Adrenal gland (tissue), 19 donors: ENCODE measurements at places on chromosomes 5 and 9. TPM values are rescaled to one million over a fixed set of nuclear protein-coding genes. Genes with fewer than 3 reads are reported as not detected.

DNA sequence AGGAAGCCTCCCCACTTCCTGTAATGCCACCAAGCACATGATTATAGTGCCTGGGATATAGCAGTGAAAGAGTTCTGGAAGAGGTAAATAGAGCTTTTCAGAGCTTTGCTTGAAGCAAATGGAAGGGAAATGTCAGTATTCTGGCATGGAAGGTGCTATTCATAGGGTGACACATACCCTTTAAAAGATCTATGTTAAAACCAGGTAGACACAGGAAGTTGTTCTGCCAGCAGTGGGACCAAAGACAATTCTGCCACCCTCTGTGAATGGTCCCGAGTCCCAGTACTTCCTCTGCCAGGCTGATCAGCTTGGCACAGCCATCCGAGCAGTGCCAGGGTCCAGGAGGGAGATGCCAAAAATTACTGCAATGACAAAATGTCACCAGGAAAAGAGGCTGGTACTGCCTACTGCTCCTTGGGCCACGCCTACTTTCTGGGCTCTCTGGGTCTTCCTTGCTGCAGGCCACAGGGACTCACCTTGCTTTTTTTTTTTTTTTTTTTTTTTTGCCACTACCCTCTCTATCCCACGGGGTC is 26.7 kb downstream of the GARNL3 start:
- H3K4me1 ChIP-seq, result peaks cover 49% of the 10 kb centered on the region

- H3K27ac ChIP-seq, result no peak overlapping the region
- no peaks in the 10 kb centered on the region for H3K4me1 ChIP-seq
- no peaks in the 10 kb centered on the region for H3K27me3 ChIP-seq
- no peak for DNase-seq
Observed at GRCh38 chr9:18294229-18294628, 179.7 kb upstream of the ADAMTSL1 start.

DNA sequence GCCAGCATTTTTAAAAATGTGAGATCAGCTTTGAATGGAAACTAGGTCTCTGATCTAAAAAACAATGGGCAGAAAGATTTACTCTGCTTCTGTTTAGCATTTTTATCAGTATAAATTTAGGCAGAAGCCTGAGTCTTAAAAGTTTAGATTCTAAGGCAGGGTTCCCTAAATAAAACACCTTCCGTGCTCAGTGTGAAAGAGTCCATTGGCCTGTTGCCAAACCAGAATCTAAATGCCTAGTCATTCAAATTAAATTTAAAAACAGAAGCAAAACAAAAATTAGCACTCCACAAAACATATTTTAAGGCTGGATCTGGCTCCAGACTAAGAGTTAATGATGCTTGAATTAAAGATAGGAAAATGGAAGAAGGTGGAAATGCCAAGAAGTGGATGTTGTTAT is 4.5 kb downstream of the TYRP1 start:
- no peaks in the 10 kb centered on the region for H3K4me1 ChIP-seq
- no peak for DNase-seq
- no peak overlapping the region for H3K4me3 ChIP-seq

GRCh38 chr9:116760636-116761035 is 73.5 kb downstream of the TRIM32 start:
- H3K27me3 ChIP-seq, result no peaks in the 10 kb centered on the region
- no peaks in the 10 kb centered on the region for H3K4me1 ChIP-seq
- H3K36me3 ChIP-seq, result no peaks in the 10 kb centered on the region
- no peak for DNase-seq
- no peak overlapping the region for H3K4me3 ChIP-seq

Gene ZFAND5
- 227 TPM for polyA plus RNA-seq

- peaks cover 14% of the 10 kb centered on the region for H3K27me3 ChIP-seq
- H3K4me1 ChIP-seq, result no peaks in the 10 kb centered on the region
- no peak for DNase-seq
- H3K4me3 ChIP-seq, result no peak overlapping the region
Observed at GRCh38 chr9:131754846-131755245, 15.0 kb upstream of the RAPGEF1 start.

Gene LOX
- polyA plus RNA-seq, result 1.9 TPM

- peak overlapping the region; percentile 94 for H3K27ac ChIP-seq
- H3K36me3 ChIP-seq, result no peaks in the 10 kb centered on the region
- H3K4me3 ChIP-seq, result no peak overlapping the region
- no peaks in the 10 kb centered on the region for H3K27me3 ChIP-seq
Observed at GRCh38 chr5:172444110-172444510, 10.2 kb downstream of the SH3PXD2B start.
